ENCODE measurements at places on chromosomes 11 and 22.

- DNase-seq, result no peak
These were observed 20.6 kb downstream of the EHF start for GRCh38 chr11:34641456-34641855.

GRCh38 chr11:110373051-110373702 lies 56.6 kb upstream of the FDX1 start:
- no peak for DNase-seq

DNA sequence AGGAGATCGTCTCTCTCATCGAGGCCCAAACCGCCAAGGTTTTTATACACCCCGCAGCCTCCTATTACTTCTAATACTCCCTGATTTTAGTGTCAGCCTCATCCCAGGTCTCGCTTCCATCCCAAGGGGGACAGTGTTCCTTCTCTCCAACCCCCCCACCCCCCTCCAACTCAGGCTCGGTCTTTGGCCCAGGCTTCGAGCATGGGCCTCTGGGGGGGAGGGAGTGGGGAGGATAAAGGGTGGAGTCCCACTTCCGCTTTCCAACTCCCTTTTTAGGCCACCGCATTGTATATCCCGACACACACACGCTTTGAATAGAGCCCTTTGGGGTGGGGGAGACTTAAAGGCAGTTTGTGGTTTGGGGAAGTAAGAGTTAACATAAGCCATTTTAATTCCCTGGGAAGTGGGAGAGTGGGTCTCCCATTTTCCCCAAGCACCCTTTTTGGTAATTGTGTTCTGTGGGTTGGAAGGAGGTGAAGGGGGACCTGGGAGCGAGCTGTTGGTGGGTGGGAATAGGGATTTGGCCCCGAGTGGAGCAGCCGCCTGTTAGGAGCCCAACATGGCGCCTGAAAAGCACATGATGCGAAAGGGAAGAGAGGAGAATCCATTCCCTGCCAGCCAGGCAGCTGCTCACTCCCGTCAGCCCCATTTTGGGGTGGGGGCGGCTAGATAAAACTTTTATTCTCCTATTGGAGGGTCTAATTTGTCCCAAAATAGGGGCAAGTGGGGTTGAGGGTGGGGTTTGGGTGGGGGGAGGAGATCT lies 844 bp downstream of the PCF11 start:
- no peak for DNase-seq

DNA sequence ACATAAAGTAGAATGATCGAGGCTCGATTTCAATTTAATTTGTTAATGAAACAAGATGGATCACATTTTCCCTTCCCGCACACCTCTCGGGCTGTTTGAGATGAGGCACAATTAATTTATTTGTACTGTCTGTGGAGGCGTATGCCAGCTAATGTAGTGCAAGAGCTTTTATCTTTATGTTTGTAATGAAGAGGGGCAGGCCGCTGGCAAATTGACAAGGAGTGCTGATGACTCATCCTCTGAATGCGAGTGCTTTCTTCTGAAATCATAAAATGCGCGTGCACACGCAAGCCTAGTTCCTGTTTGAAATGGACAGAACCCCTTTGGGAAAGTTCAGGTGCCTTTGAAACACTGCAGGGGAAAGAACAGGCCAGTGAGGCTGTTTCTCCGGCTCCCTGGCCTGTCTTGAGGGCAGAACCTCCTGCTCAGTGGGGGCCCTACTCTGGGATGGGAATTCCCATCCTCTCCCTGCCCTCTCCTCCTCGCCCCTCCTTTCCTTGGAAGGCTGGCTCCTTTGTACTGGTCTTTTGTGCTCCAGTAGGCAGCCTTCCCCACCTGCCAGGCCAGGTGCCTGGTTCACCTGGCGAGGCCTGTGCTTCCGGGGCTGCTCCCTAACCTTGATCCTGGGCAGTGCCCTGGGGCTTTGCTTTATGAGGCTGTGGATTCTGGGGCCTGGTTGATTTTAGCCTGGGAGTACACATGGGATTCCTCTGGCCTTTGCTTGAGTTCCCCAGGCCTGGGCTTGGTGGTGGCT lies 50.3 kb downstream of the TEAD1 start:
- peak; percentile 83 for DNase-seq

- DNase-seq, result no peak
These were observed 613.8 kb downstream of the BRD1 start for GRCh38 chr22:49213731-49214352.

DNA sequence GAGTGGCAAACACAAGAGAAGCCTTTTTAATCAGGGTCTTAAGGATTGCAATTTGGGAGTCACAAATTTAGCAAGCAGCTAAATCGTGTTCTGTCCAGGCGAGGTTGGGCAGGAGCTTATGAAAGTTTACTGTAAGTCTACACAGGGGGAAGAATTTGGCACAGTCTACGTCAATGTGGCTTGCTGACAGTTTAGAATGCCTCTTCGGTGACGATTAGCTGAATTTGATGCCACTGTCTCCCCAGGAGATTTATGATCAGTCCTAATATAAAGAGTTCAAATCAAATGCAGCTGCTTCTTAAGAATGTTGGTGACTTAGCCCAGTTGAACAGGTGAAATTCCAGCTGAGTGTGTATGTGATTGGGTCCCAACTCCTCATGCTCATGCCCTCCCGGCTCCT lies 114.1 kb upstream of the CLPB start:
- DNase-seq, result no peak

DNA sequence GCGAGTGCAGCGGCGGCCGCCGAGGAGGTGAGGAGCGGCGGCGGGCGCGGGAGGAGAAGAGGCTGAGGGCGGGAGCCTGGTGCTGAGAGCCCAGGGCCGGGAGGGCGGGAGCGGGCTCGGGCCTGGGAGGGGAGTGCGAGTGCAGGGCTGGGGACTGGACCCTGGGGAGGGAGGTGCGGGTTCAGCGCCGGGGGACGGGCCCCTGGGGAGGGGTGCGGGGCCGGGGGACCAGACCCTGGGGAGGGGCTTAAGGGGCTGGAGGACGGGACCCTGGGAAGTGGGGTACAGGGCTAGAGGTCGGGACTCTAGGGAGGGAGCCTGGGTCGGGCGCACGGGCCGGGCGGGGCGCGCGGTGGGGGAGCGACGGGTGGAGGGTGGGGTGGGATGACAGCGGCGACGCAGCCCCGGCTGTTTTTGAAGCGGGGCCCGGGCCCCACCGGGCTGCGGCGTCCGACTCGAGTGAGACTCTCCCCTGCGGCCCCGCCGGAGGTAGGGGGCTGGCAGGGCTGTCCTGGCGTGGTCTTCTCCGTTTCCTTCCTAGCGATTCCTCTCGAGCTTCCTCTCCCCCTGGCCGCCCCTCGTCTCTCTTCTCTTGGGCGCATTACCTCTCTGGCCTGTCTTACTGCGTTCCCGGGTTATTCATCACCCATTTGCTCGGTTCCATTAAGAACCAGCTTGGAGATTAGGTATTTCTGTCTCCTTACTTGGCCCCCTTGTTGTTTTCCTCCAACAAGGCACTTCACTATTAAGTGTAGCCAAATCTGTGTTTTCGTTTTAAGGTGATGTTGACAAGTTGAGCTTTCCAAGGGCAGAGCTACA lies 754 bp downstream of the NUP50 start:
- no peak for DNase-seq

DNA sequence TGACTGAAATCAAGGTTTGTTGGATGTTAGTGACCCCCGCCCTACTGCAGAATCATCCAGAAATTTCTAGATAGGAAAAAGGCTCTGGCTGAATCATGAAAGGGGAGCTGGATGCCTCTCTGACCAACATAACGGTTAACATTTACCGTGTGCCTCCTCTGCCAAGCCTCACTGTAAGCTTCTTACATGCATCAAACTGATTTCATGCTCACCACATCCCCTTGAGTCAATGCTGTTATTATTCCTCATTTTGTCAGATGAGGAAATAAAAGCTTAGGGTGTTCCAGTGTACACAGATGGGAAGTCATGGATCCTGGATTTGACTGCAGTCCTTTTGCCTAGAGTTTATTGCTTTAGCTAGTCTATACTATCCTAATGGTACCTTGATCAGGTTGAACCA lies 5.9 kb upstream of the HMOX1 start:
- DNase-seq, result no peak

GRCh38 chr11:109423466-109424190 lies 1.6 kb downstream of the C11orf87 start:
- no peak for DNase-seq

DNA sequence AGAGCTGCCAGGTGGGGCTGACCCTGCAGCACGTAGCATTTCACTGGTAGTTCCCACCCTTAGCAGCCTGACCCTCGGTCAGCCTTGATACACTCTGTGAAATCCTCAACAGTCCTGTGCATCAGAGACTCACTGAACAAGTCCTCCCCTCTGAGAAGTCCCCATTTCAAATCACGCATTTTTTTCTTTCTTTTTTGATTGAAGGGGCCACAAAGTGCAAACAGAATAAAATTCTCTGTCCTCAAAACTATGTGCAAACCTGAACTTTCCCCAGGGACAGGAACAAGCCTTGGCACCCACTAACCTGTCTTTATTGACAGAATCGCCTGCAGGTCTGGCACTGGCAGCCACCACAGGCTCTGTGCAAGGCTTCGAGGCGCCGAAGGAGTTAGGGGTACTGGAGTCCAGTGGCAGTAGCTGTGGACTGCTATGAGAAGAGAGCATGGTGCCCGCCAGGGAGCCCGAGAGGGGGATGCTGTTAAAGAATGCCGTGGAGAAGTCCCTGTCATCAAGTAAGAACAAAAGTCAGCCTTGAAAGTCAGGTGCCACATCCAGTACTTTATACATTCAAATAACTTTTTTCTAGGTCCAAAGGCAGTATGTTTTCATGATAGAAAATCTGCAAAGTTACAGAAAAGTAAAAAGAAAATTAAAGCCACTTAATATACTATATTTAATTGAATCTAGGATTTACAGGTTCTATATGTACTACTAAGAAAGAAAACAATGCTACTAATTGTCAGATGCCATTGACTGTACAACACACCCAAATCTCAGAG lies 53.8 kb downstream of the HIRA start:
- no peak for DNase-seq

DNA sequence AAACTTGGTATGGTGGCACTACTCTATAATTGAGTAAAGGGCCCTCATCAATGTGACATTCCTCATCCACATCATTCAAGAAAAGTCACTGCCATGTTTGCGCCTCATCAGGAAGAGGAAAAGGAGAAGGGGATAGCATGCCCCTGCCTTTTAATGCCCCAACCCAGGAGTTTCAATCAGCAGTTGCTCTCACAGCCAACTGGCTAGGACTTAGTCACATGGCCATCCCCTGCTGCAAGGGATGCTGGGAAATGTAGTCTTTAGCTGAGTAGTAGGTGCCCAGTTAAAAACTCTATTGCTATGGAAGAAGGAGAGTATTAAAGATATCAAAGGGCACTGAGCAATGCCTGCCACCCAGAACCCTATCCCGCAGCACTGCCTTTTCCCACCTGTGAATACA lies 10.9 kb upstream of the CCND1 start:
- DNase-seq, result no peak

DNA sequence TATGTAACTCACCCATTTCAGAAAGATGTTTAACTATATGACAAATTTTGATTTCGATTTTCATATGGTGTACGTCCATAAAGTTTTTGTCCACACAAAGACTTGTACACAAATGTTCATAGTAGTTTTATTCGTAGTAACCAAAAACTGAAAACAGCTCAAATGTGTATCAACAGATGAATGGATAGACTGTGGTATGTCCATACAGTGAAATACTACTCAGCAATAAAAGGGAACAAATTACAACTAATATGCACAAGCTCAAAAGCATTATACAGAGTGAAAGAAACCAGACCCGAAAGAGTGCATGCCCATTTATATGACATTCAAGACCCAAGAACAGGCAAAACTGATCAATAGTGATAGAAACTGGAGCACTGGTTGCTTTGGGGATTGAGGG lies 64.0 kb downstream of the MN1 start:
- DNase-seq, result no peak

DNA sequence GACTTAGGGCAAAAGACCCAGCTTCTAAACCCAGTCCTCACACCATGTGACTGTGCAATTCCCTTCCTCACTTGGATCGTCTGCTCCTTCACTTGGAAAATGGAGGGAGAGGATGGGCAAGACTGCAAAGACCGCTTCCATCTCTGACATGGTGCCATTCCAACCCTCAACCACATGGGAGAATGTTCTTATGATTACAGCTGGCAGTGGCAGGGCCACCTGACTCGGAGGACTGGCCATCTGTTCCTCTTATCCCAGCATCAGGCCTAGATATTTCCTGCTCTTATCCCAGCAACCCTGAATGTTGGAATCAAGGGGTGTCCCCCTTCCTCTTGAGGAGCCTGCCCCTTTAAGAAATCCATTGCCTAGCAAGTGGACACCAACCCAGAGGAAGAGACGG lies 15.4 kb downstream of the DSCAML1 start:
- DNase-seq, result no peak

GRCh38 chr22:44731357-44731970 lies 20.9 kb upstream of the ARHGAP8 start:
- DNase-seq, result no peak

- no peak for DNase-seq
These were observed 8.2 kb downstream of the SDF2L1 start for GRCh38 chr22:21650280-21650679.

DNA sequence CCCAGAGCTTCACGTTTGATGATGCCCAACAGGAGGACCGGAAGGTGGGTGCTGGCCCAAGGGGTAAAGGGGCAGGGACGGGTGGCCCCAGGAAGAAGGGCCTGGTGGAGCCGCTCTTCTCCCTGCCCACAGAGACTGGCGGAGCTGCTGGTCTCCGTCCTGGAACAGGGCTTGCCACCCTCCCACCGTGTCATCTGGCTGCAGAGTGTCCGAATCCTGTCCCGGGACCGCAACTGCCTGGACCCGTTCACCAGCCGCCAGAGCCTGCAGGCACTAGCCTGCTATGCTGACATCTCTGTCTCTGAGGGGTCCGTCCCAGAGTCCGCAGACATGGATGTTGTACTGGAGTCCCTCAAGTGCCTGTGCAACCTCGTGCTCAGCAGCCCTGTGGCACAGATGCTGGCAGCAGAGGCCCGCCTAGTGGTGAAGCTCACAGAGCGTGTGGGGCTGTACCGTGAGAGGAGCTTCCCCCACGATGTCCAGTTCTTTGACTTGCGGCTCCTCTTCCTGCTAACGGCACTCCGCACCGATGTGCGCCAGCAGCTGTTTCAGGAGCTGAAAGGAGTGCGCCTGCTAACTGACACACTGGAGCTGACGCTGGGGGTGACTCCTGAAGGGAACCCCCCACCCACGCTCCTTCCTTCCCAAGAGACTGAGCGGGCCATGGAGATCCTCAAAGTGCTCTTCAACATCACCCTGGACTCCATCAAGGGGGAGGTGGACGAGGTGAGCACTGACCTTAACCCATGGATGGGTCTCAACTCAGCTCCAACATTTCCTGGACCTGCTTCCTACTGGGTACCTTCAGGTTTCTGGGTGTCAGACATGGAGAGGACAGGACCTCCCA lies 2.0 kb downstream of the RIC8A start:
- no peak for DNase-seq

DNA sequence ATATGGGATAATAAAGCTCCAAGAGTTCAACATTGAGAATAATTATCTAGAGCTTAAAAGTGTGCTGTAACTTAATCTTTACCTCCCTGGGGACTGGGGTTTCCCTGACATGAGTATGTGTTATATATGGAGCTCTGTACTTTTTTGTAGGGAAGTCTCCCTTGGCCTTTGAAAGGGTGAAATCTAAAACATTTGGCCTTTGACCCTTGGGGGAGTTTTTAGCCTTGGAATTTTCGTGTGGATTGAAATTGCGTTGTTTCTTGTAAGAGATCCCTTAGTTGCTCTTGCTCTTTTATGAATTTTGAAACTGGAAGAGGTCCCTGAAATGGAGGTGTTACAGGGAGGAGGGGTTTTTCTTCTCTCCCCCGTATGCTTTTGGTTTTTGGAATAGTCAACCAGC lies 450.0 kb downstream of the NELL1 start:
- DNase-seq, result no peak
